ENCODE measurements at places on chromosomes 7 and 10. TPM values are rescaled to one million over a fixed set of nuclear protein-coding genes. Genes with fewer than 3 reads are reported as not detected.

Gene CAV2
- 49.6 TPM for total RNA-seq

Gene TAF3
- total RNA-seq: 20.2 TPM

Gene GPR26
- total RNA-seq: not detected

Gene SPDYE9
- total RNA-seq: 2.0 TPM

Gene TUBAL3
- total RNA-seq: 1.1 TPM

Gene CYP3A5
- total RNA-seq: 80.5 TPM

Gene ZNF518A
- 42.4 TPM for total RNA-seq

Gene RPA3
- 28.2 TPM for total RNA-seq

Gene CPA2
- not detected for total RNA-seq

Gene SLC39A12
- total RNA-seq: not detected

Gene TMEM229A
- 51.7 TPM for total RNA-seq

Gene TMEM270
- total RNA-seq: not detected

Gene NSUN6
- total RNA-seq: 17.1 TPM

Gene LMTK2
- 37.4 TPM for total RNA-seq

Gene CHST12
- 22.4 TPM for total RNA-seq

Gene NET1
- 55.6 TPM for total RNA-seq

Gene WDR91
- 49.1 TPM for total RNA-seq

Gene DOCK1
- 56.0 TPM for total RNA-seq

Gene NANOS1
- 5.9 TPM for total RNA-seq

Gene EBLN1
- not detected for total RNA-seq

Gene HOXA9
- 14.7 TPM for total RNA-seq

Gene LGI1
- total RNA-seq: 0.91 TPM

Gene ANKRD7
- 73.0 TPM for total RNA-seq

Gene C10orf53
- 1.5 TPM for total RNA-seq

Gene BICC1
- total RNA-seq: 5.1 TPM

Gene GIMAP2
- 16.1 TPM for total RNA-seq

Gene CALHM1
- total RNA-seq: not detected

Gene PDSS1
- total RNA-seq: 6.8 TPM

Gene NUPR2
- total RNA-seq: 11.1 TPM

Gene PCDH15
- not detected for total RNA-seq

Gene SUPV3L1
- 18.5 TPM for total RNA-seq

Gene PLAU
- total RNA-seq: 7.1 TPM

Gene AMZ1
- 0.62 TPM for total RNA-seq

Gene RPEL1
- not detected for total RNA-seq

Gene ELFN1
- total RNA-seq: 3.0 TPM

Gene PRPS1L1
- total RNA-seq: not detected

Gene PPP1R3C
- total RNA-seq: 10.6 TPM
